ENCODE measurements at places on chromosomes 13 and 19.

DNA sequence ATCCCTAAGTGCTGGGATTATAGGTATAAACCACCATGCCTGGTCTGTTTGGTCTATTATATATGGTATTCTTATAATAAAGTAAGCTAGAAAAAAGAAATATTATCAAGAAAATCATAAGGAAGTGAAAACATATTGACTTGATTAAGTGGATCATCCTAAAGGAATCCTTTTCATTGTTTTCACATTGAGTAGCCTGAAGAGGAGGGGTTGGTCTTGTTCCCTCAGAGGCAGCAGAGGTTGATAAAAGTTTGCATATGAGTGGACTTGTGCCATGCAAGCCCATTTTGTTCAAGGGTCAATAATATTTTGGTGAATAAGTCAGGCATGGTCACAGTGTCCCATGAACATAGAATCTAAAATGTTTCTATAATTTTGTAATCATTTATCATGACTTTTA is 52.7 kb downstream of the ZNF627 start:
- DNase-seq = no peak

DNA sequence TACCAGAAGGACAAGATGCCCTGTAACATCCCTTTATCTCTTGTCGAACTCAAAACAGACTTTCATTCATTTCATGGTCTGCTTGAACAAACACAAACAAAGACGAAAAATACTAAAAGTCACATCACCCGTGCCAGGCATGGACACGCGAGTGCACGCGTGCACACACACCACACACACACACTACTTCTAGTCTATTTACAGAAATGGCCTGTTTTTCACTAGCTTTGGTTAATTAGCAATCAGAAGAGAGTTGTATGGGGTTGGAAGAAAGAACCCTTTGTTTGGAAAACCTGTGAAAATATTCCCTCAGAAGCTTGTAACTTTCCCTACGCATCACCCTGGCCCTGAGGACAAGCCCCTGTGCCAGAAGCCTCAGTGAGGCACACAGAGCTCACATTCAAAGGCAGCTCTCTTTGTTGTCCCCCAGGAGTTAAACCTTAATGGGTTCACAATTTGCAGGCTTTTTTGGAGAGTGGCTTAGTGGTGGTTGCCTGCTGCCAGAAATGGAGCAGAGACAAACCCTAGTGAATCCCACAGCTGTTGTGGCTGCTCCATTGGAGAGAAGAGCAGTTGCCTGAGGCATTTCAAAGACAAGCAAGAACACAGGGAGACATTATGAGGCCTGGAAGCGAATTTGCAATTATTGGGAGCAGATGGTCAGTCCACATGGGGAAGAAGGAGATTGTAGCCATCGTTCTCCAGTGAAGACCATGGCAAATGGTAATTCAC is 55.9 kb downstream of the STARD13 start:
- no peak for DNase-seq

DNA sequence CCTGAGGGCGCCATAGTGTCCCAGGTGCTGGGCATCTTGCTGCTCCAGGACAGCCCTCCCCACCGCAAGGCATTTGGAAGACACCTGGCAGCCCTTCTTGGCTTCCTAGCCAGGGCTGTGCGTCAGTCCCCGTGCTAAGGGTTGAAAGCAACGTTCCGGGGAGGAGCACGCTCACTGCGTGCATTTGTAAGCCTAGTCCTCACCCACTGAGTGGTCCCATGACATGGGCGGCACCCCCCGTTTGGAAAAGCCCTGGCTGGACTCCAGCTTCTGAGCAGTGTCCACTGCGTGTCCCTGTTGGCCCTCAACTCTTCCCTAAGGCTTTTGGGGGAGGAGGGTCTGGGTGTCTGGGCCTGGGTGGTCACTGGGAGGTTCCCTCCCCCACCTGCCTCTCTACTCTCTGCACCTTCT is 76.3 kb upstream of the GPR183 start:
- no peak for DNase-seq

- DNase-seq = no peak
Measured at GRCh38 chr13:80572923-80573316, 232.0 kb upstream of the SPRY2 start.

DNA sequence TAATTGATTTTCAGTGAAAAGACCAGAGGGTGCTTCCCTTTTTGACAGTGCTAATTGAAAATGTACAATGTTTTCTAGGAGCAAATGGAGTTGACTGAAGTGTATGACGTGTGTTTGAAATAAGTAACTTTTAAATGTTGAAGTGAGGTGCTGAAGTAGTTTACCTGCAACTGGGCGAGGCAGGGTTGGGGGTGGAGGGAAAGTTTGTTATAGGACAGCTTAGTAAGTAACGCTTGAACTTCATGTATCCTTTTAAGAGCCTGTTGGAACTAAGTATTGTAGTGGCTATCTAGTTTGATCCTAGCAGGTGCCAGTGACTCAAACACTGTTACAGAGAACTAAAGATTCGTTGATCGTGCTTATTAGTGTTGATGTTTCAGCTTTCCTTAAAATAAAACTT is 5.9 kb downstream of the SLAIN1 start:
- DNase-seq = no peak

DNA sequence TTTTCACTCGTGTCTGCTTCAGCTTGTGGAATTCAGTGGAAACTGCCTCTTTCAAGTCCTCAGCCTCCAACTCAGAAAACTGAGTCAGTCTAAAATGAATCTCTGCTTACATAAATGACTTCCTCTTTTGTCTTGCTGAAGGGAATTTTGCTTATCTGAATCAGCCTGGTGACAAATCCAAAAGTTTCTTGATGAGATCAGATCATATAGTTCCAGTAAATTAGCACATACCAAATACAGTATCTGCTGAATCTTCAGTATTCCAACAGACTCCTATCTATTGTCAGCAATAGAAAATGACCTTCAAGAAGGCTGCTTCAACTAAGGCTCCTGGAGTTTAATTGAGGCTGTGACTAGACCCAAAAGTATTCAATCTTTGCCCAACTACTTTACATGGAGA is 290.0 kb downstream of the MZT1 start:
- DNase-seq = no peak

Data from CD4-positive, alpha-beta T cell treated with Interleukin-12 subunit alpha and Interleukin-12 subunit beta, for 1 hour (primary cell).